CD4-positive, alpha-beta memory T cell (primary cell): ENCODE measurements at places on chromosomes 2 and 18. TPM values are rescaled to one million over a fixed set of nuclear protein-coding genes. Genes with fewer than 3 reads are reported as not detected.

The ERFE gene
- total RNA-seq, result not detected

The CXCR1 gene
- not detected for total RNA-seq

The SLC8A1 gene
- 0.36 TPM for total RNA-seq

The ATP6V1B1 gene
- total RNA-seq, result not detected

The CFAP53 gene
- 1.6 TPM for total RNA-seq
